ENCODE measurements at places on chromosomes 2 and 18.

DNA sequence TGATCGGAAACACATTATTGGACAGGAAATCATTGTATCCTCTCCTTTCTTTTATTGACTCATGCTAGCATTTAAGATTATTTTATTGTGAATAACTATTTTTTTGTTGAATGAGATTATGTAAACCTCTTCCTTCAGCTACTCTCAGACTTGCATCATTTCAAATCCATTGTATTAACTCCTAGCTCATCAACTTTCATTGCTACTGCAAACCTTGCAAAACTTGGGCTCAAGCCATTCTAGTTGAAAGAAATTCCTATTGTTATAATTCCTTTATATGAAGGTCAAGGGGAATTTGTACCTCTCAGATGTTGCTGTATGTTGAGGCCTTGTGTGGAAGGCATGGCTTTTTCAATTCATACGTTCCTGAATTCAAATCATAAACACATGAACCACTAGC, 1764.6 kb downstream of the SUCLG1 start:
- no peak for DNase-seq

DNA sequence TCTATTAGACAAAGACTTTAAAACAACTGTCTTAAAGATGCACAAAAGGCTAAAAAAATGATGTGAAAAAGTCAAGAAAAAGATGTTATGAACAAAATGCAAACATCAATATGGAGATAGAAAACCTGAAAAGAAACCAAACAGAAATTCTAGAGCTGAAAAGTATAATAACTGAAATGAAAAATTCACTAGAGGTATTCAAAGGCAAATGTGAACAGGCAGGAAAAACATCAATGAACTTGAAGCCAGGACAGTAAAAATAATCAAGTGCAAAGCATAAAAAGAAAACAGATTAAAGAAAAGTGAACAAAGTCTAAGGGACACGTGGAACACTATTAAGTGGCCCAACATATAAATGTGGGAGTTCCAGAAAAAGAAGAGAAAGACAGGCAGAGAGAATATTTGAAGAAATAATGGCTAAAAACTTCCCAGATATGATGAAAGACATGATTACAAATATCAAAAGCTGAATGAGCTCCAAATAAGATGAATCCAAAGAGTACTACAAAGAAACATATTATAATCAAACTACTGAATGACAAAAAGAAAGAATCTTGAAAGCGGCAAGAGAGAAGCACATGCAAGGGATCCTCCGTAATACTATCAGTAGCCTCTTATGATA, 57.5 kb downstream of the KANSL1L start:
- no peak for DNase-seq

DNA sequence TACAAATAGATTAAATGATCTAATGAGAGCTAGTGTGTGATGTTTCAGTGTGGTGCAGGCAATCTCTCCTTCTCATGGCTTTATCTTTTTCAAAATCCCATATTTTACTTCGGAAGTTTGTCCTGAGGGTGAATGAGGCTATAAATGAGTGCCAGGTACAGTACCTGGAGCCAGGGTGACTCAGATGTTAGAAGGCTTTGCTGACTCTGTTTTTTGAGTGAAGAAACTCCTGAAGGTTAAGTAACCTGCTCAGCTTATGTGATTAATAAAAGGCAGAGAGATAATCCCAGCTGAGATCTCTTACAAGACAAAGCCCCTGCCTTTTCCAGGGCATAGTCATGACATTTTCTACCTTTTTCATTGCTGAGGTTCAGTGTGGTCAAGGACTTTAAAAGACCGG, 52.6 kb downstream of the MGAT5 start:
- DNase-seq, result no peak

DNA sequence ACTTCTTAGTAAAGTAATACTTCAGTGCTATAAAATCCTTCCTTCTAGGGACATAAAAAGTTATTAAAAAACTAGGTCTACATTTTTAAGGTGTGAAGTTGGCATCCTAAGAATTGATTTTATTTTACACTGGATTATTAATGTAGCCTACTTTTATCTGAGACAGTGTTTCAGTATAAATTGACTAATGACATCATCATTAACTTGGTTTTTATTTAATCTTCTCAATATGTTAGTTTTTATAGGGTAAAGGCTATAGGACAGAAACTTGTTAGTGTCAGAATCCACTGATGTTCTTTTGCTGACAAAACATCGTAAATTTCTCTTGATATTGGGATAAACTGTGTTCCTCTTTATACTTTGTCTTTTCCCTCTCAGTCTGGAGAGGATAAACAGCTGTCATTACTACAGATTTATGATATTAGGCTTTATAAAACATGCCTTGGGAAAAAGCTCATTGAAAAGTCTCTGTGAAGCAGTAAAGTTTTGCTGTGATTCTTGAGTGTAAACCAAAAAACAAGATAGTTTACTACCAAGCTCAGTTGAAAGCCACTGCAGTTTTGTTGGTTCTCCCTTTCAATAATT, 569.9 kb downstream of the EPHA4 start:
- no peak for DNase-seq

- no peak for DNase-seq
Observed at GRCh38 chr2:10036095-10036884, 7.1 kb upstream of the KLF11 start.

GRCh38 chr2:38610851-38611801, 8.4 kb upstream of the HNRNPLL start:
- no peak for DNase-seq

DNA sequence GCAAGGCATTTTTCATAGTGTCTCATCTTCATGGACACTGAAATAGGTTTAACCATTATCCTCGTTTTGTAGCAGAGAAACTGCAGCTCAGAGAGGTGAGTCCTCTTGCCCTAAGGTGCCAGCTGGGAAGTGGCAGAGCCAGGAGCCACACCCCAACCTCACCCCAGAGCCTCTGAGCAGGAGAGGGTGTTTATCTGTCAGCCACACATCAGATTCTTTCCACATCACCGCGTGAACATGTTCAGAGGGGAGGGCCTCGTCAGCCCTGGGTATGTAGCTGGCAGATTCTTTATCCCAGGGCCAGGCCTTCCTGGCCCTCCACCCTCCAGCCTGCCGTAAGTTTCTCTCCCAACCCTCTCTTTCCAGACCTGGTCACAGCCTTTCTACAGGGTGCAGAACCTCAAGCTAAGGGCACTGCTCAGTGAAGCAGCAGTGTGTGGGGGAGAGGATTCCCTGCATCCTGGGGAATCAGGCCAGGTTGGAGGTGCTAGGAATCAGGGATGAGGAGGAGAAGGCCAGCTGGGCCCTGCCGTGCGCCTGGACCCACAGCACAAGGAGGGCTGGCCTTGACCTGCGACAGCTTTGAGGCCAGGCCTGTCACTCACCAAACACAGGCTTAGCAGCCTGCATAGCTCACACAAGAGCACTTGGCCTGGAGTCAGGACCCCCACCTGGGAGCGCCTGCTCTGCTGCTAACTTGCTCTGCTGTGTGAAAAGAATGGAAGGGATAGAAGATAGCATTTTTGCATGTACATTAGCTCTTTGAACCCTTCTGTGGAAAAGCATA, 111.3 kb upstream of the MCFD2 start:
- DNase-seq, result no peak

DNA sequence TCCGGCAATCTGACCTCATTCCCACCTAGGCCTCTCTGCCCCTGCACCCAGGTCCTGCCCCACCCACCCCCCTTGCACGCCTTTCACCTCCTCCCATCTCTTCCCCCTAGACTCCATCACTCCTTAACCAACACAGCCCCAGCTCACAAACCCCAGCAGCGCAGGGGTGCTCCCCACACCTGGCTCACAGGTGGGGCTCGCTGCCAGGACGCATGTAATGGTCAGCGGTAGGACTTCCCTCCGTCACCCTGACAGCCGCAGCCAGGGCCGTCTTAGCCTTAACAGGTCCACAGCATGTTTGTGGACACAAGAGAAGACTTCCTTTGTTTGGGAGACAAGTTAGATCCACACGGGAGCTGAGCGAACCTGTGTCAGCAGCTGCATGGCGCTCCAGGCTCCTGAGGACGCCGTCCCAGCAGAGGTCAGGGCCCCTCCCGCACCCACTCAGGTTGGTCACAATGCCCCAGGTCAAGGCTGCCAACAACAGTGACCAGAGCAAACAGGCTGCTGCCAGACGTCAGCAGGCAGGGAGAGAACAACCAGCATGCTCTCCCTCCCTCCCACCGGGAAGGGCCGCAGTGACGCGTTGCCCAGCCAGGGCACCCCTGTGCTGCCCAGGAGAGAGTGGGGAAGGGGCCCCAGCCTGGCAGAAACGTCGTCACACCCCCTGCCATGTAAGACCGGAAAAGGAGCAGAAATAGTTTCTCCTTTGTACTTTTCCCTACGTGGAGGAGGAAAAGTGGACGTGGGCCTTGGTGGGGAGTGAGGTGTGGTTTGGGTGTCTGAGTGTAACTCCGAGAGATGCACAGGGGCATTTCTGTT, 68.0 kb downstream of the PXDN start:
- DNase-seq, result no peak

- no peak for DNase-seq
Observed at GRCh38 chr2:173819852-173820251, 145.3 kb downstream of the SP3 start.

DNA sequence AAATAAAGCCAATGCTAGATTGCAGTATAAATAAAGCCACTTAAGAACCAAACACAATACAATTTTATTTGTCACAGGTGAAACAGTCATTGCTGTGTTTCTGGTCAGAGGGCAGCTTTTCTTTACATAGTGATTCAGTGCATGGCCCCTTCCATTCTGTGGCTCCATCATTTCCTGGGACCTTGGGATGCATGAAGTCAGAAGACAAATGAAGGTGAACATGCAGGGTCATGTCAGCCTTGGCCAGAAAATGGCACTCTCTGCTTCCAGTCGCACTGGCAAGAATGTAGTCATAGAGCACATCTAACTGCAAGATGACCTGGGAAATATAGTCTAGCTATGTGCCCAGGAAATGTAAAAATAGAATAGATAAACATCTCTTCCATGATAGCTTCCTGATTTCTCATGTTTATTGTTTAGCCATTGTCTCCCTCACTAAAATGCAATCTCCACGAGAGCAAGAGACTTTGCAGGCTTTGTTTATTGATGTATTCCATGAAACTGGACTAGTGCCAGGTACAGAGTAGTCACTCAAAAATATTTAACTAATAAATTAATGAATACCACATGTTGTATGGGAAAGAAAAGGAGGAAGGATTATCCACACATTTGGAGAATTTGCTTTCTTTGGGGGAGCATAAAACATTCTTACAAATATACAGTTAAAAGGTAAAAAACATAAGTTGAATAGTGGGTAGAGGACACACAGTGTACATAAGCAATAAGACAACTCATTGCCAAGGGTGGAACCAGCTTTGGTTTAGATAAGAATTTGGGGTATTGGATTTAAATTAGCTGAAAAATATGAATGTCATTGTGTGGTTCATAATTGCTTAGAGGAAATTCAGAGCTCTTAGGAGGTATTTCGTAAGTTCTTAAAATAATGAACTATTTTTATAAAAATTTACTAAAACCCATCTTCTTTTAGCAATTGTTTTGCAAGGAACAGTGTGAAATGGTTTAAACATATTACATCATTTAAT, 343.8 kb downstream of the PID1 start:
- no peak for DNase-seq

- DNase-seq, result no peak
Observed at GRCh38 chr18:24055009-24055804, 40.7 kb downstream of the TTC39C start.

- DNase-seq, result no peak
Observed at GRCh38 chr2:11532416-11533055, 1.3 kb upstream of the GREB1 start.

DNA sequence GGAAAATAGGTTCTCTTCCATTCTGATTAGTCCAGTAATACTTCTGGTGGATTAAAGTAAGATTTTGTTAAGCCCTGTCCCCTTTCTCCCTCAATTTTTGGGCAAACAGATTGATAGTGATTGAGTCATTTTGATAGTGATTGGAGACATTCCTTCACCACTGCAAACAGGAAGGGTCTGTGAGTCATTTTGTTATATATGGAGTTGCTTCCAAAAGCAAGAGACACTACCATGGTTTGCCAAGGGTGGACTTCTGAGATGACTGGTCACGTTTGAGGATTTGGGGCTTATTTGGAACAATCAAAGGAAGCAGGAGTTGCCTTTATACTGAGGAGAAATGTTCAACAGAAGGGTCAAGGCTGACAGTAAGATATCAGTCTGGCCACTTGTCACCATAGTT, 249.9 kb downstream of the PARD3B start:
- no peak for DNase-seq

DNA sequence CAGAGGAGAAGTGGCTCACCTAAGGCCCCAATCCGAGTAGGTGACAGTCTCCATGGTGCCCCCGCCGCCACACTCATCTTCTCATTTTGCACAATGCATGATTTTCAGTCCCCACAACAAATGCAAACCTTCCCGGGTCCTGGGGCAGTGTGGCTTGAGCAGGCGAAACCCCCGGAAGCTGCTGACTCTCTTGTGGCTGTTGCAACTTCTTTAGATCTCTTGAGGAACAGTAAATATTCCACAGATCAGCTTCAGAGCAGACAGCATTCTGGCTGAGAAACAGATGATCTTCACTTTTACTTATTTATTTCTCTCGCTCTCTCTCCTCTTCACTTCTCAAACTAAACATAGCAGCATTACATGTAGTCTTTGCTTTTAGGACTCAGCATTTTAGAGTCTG, 51.9 kb downstream of the ASAP2 start:
- DNase-seq, result no peak

DNA sequence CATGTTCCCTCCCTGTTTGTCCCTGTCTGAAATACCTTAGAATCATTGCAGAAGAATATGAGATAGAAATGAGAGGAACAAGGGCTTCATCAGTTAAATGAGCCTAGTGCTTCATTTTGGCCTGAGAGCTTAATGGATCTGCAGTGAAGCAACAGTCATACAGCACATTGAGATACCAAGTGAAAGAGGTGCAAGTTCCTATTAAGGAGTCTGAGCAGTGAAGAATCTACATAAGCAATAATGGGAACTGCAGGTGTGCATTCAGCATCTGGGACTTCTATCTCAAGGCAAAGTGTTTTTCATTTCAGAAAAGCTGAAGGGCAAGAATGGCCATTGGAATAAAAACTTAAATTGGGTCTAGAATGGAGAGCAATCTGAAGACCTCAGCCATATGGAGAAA, 323.2 kb upstream of the SLC39A10 start:
- no peak for DNase-seq

DNA sequence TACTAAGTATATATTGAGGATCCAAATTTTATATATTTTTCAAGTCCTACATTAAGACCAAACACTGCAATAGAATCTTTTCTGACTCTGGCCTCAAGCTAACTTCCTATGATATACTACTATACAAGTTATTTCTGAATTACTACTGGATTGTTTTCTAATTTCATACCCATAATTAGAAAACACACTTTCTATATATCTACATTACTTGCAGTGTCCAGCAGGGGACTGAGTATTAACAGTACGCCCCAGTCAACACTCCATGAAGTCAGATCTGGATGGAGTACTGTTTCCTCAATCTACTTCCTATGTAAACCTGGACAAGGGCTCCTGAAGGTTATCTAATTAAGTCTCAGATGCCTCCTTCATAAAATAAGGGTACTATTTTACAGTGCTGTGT, 26.5 kb downstream of the RMP24 start:
- DNase-seq, result no peak

GRCh38 chr2:10353931-10354330, 51.2 kb downstream of the HPCAL1 start:
- DNase-seq, result no peak

All from cortex of kidney (tissue), 1 donor.